Activated CD8-positive, alpha-beta T cell treated with anti-CD3 and anti-CD28 coated beads, Interleukin-2, amount 10 ng/mL, durations not matched to agents 7 days and 5 days (primary cell): ENCODE measurements at places on chromosomes 13 and 19. TPM values are rescaled to one million over a fixed set of nuclear protein-coding genes. Genes with fewer than 3 reads are reported as not detected.

The DMRTC2 gene
- total RNA-seq = not detected

- H3K36me3 ChIP-seq = no peaks in the 10 kb centered on the region
- peaks cover 11% of the 10 kb centered on the region for H3K27me3 ChIP-seq
- H3K27ac ChIP-seq = no peak overlapping the region
- peaks cover 2% of the 10 kb centered on the region for H3K4me1 ChIP-seq
- no peak for DNase-seq
- no peak overlapping the region for H3K4me3 ChIP-seq
Measured at GRCh38 chr13:21688056-21688455, 17.2 kb downstream of the FGF9 start.

DNA sequence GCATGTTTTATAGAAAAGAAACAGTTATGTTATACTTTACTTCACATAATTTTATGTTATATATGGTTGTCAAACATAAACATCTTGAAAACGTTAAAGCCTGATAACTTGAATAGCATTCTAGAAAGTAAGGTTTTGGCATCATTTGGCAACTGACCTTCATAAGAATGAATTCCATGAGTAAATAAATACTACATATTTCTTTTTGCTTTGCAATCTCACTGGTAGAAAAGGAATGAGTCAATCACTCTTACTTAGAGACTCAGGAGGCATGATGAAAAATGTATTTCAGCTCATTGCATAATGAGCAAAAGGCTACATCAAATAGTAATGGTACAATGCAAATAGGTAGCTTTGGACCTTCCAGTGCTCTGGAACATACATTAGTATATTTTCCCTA lies 1381.9 kb downstream of the EFNB2 start:
- H3K27ac ChIP-seq = no peak overlapping the region
- no peaks in the 10 kb centered on the region for H3K27me3 ChIP-seq
- H3K36me3 ChIP-seq = no peaks in the 10 kb centered on the region
- no peak for DNase-seq
- no peaks in the 10 kb centered on the region for H3K4me1 ChIP-seq

DNA sequence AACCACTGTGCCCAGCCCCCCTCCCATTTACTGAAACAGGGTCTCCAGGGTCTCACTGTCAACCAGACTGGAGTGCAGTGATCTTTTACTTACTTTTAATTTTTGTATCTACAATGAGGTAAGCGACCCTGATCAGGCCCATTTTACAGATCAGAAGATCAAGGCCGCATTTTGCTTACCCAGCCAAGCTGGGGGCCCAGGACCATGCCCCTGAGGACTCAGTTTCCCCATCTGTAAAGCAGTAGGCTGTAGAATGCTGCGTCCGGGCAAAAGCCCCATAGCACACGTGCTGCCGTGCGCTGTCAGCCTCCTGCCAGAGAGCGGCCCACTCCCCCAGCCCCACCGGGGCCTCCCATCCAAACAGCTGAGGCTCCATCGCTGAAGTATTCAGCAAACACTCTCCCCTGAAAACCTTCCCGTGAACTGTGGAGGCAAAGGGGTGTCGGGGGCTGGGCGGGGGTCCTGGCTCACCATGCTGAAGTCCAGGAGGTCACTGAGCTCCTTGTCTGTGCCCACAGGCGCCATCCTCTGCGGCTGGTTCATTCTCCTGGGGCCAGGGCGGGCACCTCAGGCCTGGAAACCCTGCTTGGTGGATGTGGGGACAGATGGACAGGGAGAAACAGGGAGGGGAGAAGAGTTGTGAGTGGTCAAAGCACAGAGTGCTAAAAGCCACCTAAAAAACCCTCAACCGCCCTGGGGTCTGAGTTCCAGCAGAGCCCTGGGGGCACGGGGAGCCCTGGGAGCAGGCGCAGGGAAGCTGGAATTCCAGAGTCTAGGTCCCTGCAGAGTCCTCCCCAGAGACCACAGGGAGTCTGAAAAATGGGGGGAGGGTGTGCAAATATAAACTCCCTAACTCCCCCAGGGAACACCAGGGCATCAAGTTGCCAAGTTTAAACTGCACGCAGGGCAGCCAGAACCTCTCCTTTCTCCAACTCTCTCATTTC lies 2.4 kb downstream of the TCF3 start:
- H3K36me3 ChIP-seq = peaks cover 18% of the 10 kb centered on the region
- H3K4me1 ChIP-seq = peaks cover 26% of the 10 kb centered on the region
- peak overlapping the region; percentile 93 for H3K27ac ChIP-seq
- no peaks in the 10 kb centered on the region for H3K27me3 ChIP-seq
- DNase-seq = no peak
- peak overlapping the region; percentile 88 for H3K4me3 ChIP-seq

GRCh38 chr13:110337247-110337646 lies 30.2 kb downstream of the COL4A2 start:
- H3K27me3 ChIP-seq = peaks cover 25% of the 10 kb centered on the region
- H3K4me1 ChIP-seq = peaks cover 19% of the 10 kb centered on the region
- no peak for DNase-seq
- H3K36me3 ChIP-seq = no peaks in the 10 kb centered on the region

DNA sequence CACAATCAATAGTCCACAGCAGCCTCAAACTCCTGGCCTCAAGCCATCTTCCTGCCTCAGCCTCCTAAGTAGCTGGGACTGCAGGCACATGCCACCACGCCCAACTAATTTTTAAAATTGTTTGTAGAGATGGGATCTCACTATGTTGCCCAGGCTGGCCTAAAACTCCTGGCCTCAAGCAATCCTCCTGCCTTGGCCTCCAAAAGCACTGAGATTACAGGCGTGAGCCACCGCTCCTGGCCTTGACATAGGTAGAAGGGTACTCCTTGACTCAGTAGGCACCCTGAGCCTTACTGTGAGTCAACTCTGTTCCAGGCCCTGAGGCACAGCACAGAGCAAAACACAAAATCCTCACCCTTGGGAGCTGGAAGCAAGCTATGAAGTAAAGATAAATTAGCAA lies 7.8 kb downstream of the TNPO2 start:
- DNase-seq = no peak
- no peaks in the 10 kb centered on the region for H3K27me3 ChIP-seq
- no peak overlapping the region for H3K4me3 ChIP-seq
- peak overlapping the region; percentile 16 for H3K27ac ChIP-seq
- peaks cover 17% of the 10 kb centered on the region for H3K4me1 ChIP-seq

The APOC4 gene
- not detected for total RNA-seq

GRCh38 chr13:105442949-105443699 lies 1092.3 kb downstream of the EFNB2 start:
- H3K4me1 ChIP-seq = no peaks in the 10 kb centered on the region
- H3K27me3 ChIP-seq = no peaks in the 10 kb centered on the region
- no peak for DNase-seq
- no peaks in the 10 kb centered on the region for H3K36me3 ChIP-seq
- H3K4me3 ChIP-seq = no peak overlapping the region

DNA sequence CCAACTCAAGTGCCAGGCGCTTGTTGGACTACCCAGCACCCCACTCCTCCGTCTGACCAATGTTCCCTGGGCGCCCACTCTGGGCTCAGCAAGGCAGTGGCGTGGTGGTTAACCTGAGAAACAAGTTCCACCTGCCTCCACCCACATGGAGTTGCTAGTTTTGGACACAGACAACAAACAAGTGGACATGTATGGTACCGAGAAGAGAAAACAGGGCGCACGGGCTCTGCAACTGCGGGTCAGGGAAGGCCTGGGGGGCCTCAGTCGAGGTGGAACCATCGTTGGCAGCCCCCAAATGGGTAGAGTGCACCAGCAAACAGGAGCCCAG lies 2.5 kb downstream of the MIER2 start:
- peaks cover 55% of the 10 kb centered on the region for H3K4me1 ChIP-seq
- peaks cover 8% of the 10 kb centered on the region for H3K27me3 ChIP-seq
- DNase-seq = no peak
- no peak overlapping the region for H3K27ac ChIP-seq

GRCh38 chr13:106299621-106300020 lies 235.8 kb downstream of the EFNB2 start:
- DNase-seq = no peak
- no peak overlapping the region for H3K4me3 ChIP-seq

DNA sequence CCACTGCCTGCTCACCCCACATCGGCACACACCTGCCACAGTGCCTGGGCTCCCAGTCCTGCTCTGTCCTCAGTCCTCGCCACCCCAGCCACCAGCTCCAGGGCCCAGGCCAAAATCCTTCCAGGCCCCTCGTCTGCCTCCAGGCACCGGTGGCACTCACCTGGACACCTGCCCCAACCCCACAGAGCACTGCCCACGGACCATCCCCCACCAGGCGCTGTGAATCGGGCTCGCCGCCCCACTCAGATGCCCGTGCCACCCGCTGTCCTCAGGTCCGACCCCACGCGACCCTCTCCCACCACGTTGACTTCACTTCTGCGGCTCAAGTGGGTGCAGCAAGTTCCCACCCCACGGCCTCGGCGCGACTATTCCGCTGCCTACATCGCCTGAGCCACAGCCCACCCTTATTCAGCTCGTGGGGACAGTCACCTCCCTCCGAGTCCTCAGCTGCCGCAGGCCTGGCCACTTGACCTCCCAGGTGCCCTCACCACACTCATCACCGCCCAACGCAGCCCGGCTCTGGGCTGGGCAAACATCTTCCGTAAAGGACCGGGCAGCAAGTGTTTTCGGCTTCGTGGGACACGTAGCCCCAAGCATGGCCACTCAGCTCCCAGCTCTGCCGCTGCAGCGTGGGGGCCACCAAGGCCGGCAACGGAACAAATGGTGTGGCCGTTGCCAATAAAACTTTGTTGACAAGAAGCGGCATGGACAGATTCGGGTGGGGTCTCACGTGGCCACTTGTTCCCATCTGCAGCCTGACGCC lies 5.7 kb downstream of the PIP5K1C start:
- no peak for DNase-seq
- no peaks in the 10 kb centered on the region for H3K27me3 ChIP-seq
- H3K4me3 ChIP-seq = no peak overlapping the region

The MISP gene
- not detected for total RNA-seq

DNA sequence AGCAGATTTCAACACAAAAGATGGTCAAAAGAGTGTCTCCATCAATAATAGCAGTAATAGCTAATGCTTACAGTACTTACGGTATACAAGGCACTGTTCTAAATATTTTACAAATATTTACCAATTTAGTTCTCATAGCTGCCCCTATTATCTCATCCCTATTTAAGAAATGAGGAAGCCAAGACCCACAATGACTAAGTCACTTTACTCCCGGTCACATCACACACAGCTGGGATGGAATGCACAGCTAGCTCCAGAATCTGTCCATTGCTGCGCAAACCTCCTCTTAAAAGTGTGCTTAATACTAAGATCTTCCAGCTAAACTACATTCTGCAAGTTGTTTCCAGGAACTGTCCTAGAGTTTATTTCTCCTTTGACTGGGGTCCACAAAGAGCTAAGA lies 63.4 kb downstream of the RAP2A start:
- no peak overlapping the region for H3K27ac ChIP-seq
- H3K36me3 ChIP-seq = no peaks in the 10 kb centered on the region
- H3K27me3 ChIP-seq = peaks cover 3% of the 10 kb centered on the region
- peaks cover 9% of the 10 kb centered on the region for H3K4me1 ChIP-seq
- no peak overlapping the region for H3K4me3 ChIP-seq
- DNase-seq = no peak

The FPR1 gene
- total RNA-seq = not detected

The RASL11A gene
- total RNA-seq = 0.52 TPM

The SYDE1 gene
- total RNA-seq = 0.13 TPM

- DNase-seq = no peak
- no peaks in the 10 kb centered on the region for H3K4me1 ChIP-seq
- no peak overlapping the region for H3K4me3 ChIP-seq
- H3K27ac ChIP-seq = no peak overlapping the region
Measured at GRCh38 chr13:102185375-102185984, 216.4 kb downstream of the FGF14 start.

DNA sequence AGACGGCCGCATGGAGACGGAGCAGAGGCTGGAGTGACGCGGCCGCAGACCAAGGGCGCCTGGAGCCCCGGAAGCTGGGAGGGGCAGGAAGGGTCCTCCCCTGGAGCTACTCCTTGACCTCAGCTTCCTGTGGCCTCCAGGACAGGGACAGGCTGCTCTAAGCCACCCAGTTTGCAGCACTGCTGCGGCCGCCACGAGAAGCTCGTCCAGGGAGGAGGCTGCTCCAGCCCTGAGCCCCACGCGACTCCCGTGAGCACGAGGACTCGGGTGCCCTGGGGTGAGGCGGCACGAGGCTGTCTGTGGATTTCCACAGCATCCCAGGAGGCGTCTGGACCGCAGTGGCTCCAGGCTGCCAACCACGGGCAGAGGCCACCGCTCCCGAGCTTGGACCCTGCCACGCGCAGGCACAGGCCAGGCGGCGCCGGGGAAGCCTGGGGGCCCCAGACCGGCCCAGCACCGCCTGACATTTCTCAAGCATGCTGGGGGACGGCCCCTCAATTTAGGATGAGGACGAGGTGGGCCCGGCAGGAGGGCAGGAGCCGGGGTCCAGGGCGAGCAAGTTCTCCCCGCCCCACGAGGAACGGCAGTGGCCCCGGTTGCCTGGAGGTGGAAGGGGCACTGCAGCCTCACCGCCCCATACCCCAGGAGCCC lies 10.7 kb downstream of the SBNO2 start:
- no peaks in the 10 kb centered on the region for H3K27me3 ChIP-seq
- DNase-seq = no peak
- no peak overlapping the region for H3K27ac ChIP-seq
- H3K36me3 ChIP-seq = peaks cover 5% of the 10 kb centered on the region
- no peaks in the 10 kb centered on the region for H3K4me1 ChIP-seq

- H3K27me3 ChIP-seq = no peaks in the 10 kb centered on the region
- no peaks in the 10 kb centered on the region for H3K36me3 ChIP-seq
- H3K4me3 ChIP-seq = no peak overlapping the region
- no peak overlapping the region for H3K27ac ChIP-seq
- no peak for DNase-seq
Measured at GRCh38 chr13:106942563-106942962, 374.6 kb upstream of the ARGLU1 start.

The BLOC1S3 gene
- 16.7 TPM for total RNA-seq

DNA sequence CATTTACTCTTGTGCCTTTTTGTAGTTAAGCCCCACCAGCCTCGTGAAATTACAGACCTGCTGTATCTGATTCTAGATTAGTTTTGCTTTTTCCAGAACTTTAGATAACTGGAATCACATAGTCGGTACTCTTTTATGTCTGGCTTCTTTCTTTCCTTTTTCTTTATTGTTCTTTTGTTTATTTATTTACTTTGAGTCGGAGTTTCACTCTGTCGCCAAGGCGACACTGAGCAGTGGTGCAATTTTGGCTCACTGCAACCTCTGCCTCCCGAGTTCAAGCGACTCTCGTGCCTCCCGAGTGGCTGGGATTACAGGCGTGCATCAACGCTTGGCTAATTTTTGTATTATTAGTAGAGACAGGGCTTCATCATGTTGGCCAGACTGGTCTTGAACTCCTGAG lies 6.0 kb upstream of the NCCRP1 start:
- H3K4me1 ChIP-seq = peaks cover 6% of the 10 kb centered on the region
- no peak overlapping the region for H3K4me3 ChIP-seq
- DNase-seq = no peak
- H3K36me3 ChIP-seq = no peaks in the 10 kb centered on the region

- no peak overlapping the region for H3K4me3 ChIP-seq
- peaks cover 9% of the 10 kb centered on the region for H3K27me3 ChIP-seq
- DNase-seq = no peak
Measured at GRCh38 chr13:46861959-46862358, 34.9 kb downstream of the HTR2A start.

DNA sequence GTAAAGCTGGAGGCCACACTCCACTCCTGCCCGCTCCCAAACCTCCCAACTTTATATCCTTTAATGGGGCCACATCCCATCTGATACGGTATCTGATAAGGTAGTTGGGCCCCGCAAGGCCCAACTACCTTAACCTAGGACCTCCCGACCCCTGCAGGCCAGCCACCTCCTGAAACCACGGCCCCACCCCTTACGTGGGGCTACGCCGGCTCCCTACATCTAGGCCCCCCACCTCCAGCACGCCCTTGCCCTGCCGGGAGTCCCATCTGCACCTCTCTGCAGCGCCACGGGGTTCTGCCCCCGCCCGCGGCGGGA lies 2.2 kb downstream of the IGFLR1 start:
- peaks cover 43% of the 10 kb centered on the region for H3K36me3 ChIP-seq
- H3K4me1 ChIP-seq = peaks cover 48% of the 10 kb centered on the region
- H3K4me3 ChIP-seq = peak overlapping the region; percentile 90
- no peaks in the 10 kb centered on the region for H3K27me3 ChIP-seq
- peak overlapping the region; percentile 92 for H3K27ac ChIP-seq
